ENCODE measurements at places on chromosomes 7 and 10.

DNA sequence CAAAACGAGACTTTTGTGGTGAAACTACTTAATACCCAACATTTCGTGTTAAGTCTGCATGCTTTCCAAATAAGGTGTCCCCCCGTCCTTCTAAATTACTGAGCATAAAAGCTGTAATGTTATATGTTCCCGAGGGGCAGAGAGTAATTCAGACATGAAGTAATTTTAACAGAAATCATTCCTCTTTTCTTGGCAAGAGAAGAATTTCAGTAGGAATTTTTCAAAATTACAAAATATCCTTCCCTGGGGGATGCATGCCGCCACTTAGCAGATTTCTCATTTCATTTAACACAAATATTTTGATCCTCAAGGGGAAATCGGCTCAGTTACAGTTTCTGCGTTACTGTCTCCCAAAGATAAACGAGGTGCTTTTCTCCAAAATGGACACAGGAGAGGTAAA lies 213.2 kb upstream of the RHOBTB1 start:
- peak; percentile 73 for DNase-seq

DNA sequence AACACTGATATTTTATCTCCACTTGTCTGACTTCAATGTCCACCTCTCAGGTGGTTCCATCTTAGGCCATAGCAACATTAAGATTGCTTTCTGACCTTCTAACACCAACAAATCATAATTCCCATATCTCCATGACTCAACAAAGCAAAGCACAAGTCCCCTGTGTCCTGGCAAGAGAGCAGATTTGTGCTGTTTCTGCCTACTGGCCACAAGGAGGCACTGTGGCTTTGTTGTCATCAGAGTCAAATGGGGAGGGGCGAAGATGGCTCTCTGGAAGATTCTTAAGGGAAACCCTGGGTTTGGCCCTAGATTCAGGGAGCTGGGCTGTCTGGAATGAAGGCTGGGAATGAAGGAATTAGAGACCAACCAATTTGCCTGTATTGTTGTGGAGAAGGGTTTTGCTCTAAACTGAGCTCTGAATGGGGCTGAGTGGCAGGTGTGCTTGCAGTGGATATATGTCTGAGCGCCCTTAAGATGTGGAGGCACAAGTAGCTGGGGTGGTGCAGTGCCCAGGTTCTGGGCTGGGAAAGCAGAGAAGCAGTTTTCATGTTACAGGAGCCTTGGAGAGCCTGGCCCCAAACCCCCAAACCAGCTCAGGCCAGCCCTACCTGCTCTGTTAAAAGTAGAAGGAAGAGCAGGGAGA lies 154.8 kb upstream of the PRSS58 start:
- DNase-seq = peak; percentile 74

DNA sequence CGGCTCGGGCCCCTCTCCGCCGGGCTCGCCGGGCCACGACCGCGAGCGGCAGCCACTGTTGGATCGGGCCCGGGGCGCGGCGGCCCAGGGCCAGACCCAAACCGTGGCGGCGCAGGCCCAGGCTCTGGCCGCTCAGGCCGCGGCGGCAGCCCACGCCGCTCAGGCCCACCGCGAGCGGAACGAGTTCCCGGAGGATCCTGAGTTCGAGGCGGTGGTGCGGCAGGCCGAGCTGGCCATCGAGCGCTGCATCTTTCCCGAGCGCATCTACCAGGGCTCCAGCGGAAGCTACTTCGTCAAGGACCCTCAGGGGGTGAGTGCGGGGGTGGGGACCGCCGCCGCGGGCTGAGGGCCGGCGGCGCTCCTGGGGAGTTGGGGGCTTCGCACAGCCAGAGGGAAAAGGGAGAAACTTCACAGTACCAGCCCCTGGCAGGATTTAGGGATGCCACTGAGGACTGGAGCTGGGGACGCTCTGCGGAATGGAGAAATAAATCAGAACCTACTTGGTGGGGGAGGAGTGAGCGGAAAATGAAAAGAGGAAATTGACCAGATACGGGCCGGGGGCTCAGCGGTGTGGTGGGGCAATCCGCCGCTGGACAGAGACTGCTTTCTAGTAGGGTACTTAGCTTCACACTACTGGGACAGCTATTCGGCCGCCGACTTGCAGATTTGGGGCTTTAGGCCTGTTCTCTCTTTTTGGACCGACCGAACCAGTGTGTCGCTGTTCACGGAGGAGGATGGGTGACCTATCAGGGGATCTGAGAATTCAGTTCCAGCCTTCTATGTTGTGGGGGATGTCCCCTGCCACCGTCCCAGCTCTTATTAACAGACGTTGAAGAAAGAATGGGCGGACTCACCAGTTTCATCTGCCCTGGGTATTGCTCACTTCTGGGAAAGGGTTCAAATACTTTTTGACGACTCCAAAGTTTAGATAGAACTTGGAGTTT lies 669 bp downstream of the PI4K2A start:
- peak; percentile 21 for DNase-seq

- DNase-seq = peak; percentile 34
Measured at GRCh38 chr10:51629934-51630639, 69.3 kb downstream of the CSTF2T start.

DNA sequence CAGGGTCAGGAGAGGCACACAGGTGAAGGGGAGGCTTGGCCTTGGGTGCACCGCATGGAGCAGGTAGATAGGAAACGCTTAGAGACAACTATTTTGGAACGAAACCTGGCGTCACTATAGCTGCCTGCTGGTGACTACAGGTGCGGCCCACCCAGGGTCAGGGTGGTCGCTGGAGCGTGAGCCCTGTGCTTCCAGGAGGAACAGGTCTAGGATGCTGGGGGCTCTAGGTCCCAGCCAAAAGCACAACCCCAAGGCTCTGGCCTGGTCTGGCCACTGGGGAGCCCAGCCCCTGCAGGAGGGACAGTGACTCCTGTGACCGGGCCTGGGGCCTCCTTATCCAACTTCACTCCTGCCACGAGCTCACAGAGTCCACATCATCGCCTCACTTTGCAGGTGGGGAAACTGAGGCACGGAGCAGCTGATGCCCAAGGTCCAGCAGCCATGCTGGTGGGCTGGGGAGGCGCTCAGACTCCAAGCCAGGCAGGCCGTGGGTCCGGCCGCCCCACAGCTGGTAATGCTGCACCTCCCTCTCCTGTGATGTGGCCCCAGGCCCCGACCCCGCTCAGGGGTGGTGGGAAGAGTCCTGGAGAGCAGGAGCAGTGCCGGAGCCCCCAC lies 9.0 kb downstream of the LFNG start:
- DNase-seq = no peak

Measured in fibroblast of skin of scalp (primary cell).